ENCODE measurements at places on chromosomes 1 and 21.

GRCh38 chr1:50901872-50902271 lies 58.2 kb downstream of the FAF1 start:
- DNase-seq = no peak

- DNase-seq = no peak
Observed at GRCh38 chr1:206695733-206696132, 11.0 kb downstream of the MAPKAPK2 start.

- no peak for DNase-seq
Observed at GRCh38 chr21:42017022-42017421, 6.9 kb upstream of the ZBTB21 start.

GRCh38 chr1:22379566-22379965 lies 72.1 kb upstream of the ZBTB40 start:
- DNase-seq = no peak

DNA sequence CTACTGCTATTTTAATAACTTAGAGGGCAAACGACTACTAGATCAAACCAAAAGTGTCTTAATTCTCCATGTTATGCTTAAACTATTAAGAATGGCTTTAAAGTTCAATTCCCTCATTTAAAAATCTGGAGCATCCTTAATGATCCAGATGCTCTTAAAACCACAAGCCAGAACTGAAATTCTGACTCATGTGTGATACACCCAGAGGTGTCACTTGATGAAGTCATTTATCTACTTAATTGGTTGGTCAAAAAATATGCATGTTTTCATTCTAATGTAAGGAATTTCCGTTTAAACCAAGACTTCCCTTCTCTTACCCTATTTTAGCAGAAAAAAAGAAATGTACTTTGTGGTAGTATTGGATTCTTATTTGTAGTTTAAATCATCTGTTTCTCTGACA lies 1261.2 kb upstream of the B3GALT2 start:
- no peak for DNase-seq

GRCh38 chr1:216902669-216903381 lies 179.6 kb upstream of the ESRRG start:
- DNase-seq = no peak

Measured in right cardiac atrium (tissue), 5 donors.